Stimulated activated CD8-positive, alpha-beta memory T cell treated with anti-CD3 and anti-CD28 coated beads, Interleukin-12 subunit alpha, Interleukin-12 subunit beta, amount 100 ng/mL, for 1 hour (primary cell): ENCODE measurements at places on chromosomes 12 and 14.

DNA sequence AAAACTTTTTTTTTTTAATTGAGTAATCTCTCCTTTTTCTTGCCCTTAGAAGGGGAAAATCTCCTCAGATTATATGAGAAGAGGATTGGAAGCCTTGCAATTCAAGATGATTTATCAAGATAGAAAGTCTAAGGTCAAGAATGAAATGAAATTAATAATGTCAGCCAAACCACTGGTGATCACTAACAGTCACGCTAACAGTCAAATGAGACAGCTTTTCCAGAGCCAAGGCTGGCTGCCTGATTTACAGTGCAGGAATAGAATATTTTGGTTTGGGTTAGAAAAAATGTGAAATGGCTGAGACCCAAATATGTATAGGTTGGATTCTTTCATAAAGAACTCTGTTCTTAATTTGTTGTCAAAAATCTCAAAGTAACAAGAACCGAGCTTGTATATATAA is 204.3 kb downstream of the PPM1H start:
- DNase-seq: no peak

DNA sequence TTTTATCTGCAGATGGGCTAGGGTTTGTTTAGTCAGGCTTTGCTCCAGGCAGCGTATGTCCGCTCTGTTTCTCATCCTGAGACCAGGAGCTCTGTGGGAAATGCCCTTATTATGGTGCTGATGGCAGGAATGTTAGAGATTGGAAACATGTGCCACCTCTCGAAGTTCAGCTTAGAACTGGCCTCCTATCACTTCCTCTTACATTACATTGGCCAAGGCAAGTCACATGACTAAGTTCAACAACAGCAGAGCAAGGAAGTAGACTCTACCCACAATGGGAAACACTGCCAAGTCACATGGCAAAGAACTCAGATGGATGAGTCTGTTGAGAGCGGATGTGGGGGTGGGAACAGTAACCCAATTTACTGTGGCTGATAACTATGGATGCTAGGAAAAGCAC is 161.9 kb upstream of the WSCD2 start:
- DNase-seq: no peak

- no peak for DNase-seq
Measured at GRCh38 chr14:55084401-55085059, 33.1 kb downstream of the MAPK1IP1L start.

DNA sequence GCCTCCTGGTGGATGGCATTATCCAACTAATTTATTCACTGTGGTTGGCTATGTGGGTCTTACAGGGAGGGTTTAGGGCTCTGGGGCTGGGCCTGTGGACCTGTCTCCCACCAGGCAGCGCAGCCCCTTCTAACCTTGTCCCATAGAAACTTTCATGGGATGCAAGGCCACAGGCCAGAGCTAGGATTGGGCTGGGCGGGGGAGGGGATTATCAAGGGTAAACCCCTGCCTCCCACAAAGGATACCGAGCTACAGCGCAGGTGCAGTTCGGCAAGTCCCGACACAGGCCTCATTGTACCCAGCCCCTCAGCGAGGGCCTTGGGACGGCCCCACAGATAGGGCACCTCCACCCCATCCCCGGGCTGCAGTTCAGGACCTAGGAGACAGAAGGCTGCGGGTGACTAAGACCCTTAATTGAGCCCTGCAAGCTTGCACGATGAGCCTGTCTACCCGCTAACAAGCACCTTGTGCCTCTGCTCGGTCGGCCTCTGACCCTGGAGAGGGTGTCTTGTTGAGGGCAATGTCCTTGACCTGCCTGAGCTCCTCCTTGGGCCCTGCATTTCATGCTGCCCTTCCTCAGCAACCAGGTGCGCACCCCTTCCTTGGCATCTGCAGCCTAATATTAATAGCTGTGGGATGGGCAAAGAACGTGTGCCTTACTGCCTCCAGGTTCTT is 46.7 kb downstream of the PSMA6 start:
- DNase-seq: no peak

- DNase-seq: no peak
Measured at GRCh38 chr12:93550748-93551611, 21.5 kb upstream of the SOCS2 start.

DNA sequence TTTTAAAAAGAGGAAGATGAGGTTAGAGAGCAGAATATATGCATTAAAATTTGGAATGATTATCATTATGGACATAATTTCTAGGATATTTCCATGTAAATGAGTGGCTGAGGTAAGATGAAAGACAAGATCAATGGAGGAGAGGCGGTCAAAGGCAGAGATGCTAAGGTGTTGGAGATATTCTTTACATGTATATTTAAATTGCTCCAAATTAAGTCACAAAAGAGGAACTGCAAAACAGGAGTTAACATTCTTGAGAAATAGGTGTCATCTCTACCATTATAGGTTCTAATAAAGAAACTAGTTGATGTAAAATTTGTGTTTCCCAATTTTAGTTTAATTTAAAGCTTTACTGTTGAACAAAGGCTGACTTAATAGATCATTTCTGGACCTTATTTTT is 268.5 kb upstream of the PPFIA2 start:
- DNase-seq: no peak

DNA sequence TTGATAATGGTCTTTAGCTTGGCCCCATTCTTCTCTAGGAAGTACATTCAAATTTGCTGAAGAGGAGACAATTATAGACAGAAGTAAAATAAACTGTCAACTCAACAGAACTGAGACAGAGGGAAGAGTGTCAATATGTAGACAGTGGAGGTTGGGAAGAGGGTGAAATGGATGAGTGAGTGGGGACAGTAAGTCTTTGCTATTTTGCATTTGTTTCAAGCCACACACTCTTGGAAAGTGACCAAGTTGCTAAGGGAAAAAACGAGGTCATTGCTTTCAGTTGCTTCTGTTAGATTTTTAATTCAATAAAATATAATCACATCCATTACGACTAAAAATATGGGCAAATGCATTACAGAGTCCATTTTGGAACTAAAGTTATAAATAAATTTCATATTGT is 47.8 kb downstream of the BTBD7 start:
- no peak for DNase-seq

- no peak for DNase-seq
Measured at GRCh38 chr12:19867970-19868369, 428.7 kb downstream of the AEBP2 start.

DNA sequence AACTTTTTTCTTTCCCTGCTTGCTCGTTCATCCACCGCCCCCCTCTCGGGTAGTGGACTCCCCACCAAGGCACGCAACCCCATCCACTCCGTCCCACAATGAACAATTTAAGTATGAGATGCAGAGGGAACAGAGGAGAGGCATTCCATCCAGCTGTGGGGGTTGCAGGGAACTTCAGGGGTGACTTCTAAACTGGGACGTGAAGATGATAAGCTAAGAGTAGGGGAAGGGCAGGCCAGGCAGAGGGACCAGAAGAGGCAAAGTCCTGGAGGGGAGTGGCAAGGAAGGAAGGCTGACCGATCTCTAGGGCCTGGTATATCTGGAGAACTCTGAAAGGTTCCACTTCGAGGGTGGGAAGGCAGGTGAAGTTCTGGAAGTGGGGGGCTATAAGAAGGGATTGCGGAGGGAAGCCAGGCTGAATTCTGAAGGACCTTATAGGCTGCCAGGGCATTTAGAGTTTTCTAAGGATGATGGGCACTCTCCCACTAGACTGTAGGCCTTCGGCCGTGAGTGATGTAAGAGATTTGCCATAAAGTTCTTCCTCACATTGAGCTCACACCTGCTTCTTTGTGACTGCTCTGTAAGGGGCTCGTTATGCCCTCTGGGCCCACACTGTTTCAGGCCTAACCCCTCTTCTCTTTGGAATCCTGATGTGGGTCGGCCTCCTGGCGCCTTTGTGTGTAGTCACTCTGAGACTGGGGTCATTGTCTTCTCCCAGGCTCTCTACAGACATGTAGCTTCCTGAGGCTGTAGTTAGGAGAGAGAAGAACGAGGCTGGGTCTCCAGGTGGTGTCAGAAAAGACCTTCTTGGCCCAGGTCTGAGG is 12.1 kb downstream of the NFATC4 start:
- no peak for DNase-seq

- no peak for DNase-seq
Measured at GRCh38 chr12:24806386-24806785, 142.5 kb downstream of the BCAT1 start.

DNA sequence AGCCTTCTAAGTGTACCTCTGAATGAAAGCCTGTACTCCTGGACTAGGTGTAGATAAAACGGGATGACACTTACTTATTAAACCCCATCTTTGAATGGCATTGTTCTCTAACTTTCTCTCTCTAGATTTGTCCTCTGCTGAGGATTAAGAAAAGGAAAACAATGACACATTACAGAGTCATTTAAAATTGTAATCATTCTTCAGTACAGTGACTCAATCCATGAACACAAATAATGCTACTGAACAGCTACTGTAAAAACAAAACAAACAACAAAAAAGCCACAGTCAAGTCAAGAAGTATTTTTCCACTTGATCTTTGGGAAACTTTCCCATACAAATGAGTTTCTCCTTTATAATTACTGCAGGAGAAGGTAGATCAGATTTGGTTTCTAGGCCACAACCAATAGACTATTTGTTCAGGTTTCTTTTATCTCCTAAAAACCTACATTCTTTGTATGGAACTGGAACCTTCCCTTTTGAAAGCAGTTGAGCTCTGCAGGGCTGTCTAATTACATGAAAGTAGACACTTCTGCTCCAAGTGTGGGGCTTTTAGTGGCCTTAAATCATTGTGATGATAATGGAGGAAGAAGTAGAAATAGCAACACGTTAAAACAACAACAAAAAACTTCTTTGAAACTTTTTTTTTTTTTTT is 219.1 kb downstream of the ESR2 start:
- DNase-seq: no peak

DNA sequence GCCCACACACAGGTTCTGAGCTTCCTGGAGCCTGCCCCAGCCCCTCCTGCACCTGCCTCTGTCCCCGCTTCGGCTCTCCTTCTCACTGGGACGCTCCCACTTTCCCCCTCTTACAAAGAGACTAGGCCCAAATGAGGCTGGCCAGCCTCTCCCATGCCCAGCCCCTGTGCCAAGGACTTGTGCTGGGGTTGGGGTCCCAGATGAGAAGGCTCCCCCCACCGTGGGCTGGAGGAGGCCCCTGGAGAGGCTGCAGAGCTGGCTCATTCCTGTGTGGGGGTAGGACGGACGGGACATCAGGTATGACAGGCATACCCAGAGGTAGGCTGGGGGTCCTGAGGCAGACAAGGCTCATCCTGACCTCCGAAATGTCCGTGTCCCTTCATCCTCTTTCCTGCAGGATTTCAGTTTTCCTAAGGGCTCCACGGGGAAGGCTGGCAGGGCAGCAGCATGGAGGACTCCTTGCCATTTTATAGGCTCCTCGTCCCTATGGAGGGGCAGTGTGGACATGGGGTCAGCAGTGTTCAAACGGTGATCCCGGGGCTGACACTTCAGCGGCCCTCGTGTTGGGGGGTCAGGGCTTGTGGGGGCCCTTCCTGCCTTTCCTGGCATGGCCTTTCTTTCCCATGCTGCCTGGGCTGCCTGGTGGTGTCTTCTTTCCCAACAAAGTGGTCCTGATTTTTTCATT is 49.1 kb upstream of the MEG3 start:
- no peak for DNase-seq

- no peak for DNase-seq
Measured at GRCh38 chr12:25938581-25938980, 19.9 kb upstream of the RASSF8 start.

- no peak for DNase-seq
Measured at GRCh38 chr12:92185052-92185451, 39.4 kb upstream of the BTG1 start.

GRCh38 chr12:91413581-91414546 is 231.2 kb upstream of the DCN start:
- no peak for DNase-seq

DNA sequence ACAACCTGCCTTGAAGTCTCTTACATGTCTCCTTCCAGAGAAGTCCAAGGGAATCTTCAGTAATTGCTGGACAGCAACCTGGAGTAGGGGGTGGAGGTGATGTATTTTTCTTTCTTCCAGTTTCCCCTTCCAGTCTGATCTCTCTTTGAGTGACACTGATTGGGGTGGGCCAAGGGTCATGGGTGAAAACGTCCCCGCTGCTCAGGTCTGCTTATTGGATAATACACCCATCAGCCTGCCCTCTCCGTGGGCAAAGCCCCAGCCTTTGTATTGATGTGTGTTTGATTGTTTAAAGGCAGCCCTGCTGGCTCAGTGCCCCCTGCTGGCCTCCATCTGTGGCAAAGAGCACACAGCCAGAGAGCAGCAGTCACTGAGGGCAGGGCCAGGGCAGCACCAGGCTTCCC is 35.7 kb upstream of the ATP2A2 start:
- peak; percentile 22 for DNase-seq

GRCh38 chr12:91506452-91506851 is 323.8 kb upstream of the DCN start:
- DNase-seq: no peak

DNA sequence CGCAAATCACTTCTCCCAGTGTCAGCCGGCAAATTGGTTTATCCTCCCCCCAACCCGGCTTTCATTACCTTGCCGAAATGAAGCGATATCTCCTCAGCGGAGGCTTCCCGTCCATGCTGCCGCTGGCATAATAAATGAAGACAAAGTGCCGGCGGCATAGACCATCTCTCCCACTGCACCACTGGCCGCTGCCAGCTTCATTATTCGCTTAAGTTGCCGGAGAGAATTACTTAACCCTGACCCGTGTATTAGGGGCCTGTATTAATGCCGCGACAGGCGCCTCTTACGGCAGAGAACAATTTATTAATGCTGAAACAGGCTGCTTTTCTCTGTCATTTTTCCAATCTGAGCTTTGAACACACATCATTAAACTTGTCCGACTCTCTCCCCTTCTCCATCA is 17.5 kb upstream of the GPATCH2L start:
- DNase-seq: no peak

DNA sequence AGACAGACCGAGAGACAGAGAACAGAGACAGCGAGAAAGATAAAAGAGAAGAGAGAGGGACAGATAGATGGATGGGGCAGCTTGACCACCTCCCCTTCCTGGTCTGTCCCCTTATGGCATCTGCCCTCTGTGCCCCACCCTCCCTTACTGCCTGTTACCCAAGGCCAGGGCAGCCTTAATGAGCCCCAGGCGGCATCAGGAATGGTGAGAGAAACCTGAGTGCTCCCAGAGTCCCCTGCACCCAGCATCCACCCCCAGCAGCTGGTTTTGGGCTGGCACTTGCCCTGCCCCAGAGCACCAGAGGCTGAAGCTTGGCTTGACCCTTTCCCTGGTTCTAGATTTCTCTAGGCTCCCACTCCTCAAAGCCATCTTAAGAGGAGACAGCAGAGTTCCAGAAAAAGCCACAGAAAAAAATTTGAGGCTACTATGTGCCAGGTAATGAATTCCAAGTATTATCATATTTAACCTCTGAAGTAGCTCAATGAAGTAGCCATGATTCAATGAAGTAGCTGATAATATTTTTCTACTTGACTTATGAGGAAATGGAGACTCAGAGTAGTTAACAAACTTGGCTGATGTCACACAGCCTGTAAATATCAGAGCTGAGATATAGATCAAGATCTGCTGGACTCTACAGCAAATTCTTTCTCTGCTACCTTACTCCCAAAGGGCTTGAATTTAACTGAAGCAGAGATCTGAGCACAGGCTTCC is 2.0 kb upstream of the ZNF385A start:
- no peak for DNase-seq

DNA sequence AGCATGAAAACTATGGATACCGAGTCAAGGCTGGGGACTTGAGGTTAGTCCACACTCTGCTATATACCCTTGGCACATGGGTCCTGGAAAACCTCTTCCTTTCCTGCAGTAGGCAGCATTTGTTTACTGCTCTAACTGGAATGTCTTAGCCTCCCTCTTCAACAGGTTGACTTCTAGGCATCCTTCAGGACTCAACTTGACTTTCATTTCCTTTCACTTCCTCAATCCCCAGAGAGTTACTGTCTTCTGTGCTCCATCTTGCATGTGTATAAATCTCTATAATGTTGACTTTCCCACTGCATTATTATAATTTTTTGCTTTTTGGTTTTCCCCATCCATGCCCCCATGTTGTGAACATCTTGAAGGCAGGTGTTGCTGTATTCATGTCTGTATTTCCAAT is 107.9 kb downstream of the VRK1 start:
- DNase-seq: no peak
